ENCODE measurements at places on chromosomes 6 and 20.
A peak's percentile ranks its signal among the peaks of the same experiment; 100 is the strongest.

DNA sequence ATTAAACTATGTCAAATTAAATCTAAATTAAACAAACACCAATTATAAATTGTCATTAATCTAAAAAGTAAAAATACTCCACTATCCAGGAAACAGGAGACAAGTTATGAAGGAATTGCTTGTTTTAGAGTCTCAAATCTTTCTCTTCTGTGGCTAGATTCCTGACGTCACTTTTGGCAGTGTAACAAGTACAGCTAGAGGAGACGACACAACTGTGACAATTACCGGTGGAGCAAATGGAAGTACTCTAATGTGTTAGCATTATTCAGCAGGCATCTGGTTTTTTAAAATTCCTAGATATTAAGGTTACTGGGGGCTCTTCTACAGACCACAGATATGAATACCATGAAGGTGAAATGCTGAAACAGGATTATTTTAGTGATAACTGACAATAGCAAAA lies 1042.7 kb downstream of the EPHA7 start:
- DNase-seq: no peak

DNA sequence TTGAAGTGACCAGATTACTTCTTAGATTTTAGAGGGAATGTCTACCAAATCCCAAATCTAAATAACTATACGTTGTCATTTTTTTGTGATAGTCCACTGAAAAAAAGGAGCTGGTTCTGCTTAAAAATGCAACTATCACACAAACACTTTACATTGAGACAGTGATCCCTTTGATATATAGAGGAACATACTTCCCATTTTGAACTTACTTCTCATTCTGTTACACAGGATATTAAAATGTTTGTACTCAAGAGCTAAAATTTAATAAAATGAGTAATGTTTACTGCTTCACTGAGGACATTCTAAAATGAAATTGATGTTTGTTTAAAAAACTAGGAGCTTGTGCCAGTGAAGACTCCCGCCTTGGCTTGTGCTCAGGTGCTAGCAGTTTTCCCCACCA lies 174.1 kb downstream of the CARMIL1 start:
- no peak for DNase-seq

GRCh38 chr20:61664556-61665320 lies 400.9 kb downstream of the TAF4 start:
- DNase-seq: no peak

- no peak for DNase-seq
Measured at GRCh38 chr6:38080889-38081288, 261.4 kb downstream of the ZFAND3 start.

GRCh38 chr6:125142618-125143017 lies 11.0 kb upstream of the TPD52L1 start:
- DNase-seq: no peak

GRCh38 chr6:38209371-38210260 lies 390.1 kb downstream of the ZFAND3 start:
- no peak for DNase-seq

DNA sequence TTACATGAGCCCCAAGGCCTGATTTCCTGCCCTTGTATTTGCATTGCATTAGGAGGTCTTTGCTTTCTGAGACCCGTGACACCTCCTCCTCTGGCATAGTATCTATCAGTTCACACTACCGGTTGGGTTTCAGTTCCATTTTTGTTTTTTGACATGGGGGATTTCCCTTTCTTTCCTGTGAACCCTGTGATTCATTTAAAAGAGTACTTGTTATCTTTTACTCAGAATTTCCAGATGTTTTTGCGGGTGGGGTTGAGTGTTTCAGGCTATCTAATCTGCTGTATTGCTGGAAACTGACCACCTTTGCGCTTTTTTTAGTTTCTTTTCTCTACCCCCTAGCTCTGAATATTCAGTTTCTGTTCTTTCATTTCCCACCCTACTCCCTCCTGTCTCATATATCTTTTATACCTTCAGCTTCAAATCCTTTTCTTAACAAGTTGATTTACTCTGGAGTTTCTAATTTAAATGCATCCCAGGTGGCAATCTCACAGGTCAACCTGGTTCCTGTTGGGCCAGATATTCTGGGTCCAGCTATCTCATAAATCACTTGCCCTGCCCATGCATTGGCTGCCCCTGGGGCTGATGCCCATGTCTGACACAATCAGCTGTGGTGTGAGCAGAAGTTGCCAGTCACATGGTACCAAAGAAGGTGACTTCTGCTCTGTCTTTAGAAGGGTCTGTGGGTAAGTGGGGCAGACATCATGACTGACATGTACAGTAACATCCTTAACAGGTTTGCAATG lies 14.3 kb upstream of the NCOA3 start:
- DNase-seq: peak; percentile 22

- DNase-seq: no peak
Measured at GRCh38 chr6:99120641-99121040, 172.9 kb upstream of the FBXL4 start.

DNA sequence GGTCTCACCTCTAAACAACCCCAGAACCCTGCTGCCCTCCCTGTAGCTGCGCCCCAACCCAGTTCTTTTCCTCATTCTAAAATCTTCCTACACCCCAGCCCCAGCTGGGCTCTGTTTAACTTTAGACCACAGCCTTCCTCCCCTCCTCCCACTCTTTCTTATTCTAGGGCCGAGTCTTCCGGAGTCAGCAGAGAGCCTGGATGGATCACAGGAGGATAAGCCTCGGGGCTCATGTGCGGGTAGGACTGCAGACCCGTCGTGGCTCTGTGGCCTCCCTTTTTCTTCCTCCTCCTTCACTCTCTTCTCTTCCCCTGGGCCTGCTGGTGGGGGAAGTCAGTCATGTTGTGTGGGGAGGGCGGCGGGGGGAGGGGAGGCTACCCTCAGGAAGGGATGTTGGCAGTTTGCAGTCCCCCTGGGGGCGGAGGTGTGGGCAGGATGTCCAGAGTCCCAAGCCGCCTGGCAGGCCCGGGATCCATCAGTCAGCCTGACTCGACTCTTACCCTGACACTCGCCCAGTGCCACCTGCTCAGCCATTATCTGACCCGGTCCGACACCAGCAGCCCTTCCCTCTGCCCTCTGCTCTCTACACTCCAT lies 8.1 kb downstream of the CAPN11 start:
- no peak for DNase-seq

GRCh38 chr6:13378669-13379590 lies 50.6 kb upstream of the TBC1D7 start:
- peak; percentile 36 for DNase-seq

DNA sequence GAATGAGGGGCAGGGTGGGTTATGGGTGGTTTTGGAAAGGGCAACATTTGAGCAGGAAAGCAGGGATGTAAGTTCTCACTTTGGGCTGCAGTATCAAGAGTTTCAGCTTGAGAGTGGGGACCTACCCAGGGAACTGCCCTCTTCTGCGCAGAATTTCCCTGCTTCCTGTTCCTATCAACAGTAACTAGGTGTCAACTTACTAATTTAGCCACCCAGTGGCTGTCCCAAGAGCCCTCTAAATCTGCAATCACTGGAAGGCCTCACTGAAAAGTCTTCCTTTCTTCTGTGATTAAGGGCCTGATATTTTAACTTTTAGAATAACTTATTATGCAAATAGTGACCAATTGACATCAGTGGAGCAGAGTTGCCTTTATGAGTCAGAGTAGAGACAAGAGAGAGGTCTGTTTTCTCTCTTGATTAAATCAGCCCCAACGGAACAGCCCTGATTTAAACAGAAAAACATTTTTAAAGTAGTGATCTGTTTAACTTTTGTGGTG lies 118.2 kb upstream of the RIPOR2 start:
- no peak for DNase-seq

All from erythroblast (primary cell).